Left ventricle myocardium superior (tissue), 1 donor: ENCODE measurements at places on chromosomes 11 and 22. TPM values are rescaled to one million over a fixed set of nuclear protein-coding genes. Genes with fewer than 3 reads are reported as not detected.
A peak's percentile ranks its signal among the peaks of the same experiment; 100 is the strongest.

LRP4 gene
- total RNA-seq: 21.9 TPM

DNA sequence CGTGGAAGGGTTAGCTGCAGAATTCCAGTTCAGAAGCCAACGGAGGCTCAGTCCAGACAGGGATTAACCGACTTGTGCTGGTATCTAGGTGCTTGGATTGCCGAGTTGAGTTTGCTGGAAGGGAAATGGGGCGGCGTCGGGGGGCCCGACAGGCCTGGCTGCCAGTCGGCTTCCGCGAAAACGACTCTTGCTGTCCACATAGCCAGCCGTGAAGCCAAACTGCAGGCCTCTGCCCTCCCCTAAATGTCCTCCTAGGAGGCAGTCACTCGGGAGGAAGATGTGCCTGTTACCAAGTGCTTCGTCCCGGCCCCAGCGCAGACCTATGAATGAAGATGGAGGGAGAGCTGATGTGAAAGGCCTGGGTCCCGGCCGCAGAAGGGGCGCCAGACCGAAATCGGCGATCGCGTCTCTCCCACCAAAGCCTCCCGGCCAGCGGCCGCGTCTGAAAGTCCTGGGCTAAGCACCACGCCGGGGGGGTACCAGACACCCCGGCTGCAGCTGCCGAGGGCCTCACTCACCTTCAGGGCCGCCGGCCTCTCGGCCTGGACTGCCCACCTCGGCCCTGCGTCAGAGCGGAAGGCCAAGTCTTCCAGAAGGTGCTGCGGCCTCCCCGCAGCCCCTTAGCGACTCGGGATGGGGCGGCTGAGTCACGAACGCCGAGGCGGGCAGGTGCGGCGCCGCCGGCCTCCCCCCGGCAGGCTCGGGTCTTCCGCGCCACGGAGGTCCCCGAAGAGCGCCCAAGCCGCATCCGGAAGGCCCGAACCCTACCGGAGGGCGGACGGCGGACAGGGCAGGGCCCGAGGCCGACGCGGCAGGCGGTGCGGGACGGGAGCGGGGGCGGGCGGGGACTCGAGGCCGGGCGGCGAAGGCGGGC is 7.5 kb downstream of the DPAGT1 start:
- DNase-seq: peak; percentile 58

SEPTIN5 gene
- total RNA-seq: 152 TPM

DNA sequence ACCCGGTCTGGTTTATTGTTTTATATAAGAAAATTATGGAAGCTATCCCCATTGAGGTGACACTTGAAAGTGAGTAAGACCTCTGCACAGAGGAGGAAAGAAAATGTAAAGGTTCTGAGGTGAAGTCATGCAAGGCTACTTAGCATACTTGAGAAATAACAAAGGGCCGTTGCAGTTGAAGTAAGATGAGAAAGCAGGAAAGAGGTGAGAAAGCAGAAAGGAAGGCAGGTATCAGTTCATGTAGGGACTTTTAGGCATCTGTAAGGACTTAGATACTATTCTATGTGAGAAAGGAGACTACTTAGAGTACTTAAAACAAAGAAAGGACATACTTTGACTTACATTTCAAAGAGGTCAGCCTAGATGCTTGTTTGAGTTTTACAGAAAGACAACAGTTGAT is 84.7 kb downstream of the CASP12 start:
- DNase-seq: no peak

FAM227A gene
- 0.20 TPM for total RNA-seq

DNA sequence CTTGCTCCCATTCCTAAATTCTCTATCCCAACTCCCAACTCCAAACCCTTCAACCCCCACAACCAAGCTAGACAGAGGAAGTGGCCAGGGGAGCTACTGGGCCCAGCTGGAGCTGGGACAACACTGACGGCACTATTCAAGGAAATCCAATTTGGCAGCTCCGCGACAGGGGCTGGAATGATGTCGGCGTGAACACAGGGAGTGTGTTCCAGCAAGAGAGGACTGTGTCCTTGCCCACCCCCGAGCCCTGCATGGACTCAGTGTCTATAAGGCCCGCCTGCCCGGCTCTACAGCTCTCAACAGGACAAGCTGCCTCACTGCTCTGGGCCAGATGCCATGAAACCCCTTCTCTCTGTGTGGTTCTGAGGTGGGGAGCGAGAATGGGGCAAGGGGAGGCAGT is 11.3 kb downstream of the PCSK7 start:
- DNase-seq: peak; percentile 89

DNA sequence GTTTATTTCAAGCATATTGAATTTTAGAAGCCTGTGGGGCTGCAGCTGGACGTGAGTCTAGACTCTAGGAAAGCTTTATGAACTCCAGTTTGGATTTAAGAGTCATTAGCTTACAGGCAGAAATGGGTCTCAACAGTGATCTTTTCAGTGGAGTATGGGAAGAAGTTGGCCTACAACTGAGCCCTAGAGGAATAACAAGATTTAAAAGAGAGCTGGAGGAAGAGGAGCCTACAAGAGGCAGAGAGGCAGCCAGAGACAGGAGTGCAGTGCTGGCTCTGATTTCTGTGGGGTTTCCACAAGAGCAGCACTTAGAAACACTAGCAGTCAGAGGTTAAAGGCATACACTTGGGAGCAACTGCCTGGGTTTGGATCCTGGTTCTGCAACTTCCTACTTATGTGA is 17.9 kb downstream of the APOL5 start:
- DNase-seq: no peak

DNA sequence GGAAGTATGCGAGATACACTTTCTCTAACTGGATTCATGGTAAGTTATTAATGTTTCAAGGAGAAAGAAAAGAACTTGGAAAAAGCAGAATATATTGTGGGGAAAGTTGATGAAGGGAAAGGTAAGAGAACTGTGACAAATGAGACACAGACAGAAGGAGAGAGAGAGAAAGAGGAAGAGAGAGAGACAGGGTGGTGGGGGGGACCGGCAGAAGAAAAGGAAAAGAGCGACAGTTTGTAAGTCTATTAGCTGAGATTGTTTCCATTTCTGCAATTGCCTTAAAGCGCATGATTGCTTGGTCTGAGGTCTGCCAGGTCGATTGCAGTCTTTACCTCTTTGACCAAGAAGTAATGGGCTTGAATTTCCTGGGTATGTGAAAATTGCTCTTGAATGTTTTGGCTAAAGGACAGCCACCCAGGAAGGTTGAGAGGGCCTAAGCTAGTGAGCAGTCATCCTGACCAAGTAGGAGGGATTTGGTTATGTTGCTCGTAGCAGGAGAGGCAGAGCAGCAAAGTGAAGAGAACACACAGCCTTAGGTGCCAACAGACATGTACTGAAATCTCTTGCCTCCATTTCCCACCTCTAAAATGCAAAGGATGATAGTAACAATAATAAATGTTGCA is 23.6 kb upstream of the TMA7B start:
- DNase-seq: no peak

OVCH2 gene
- not detected for total RNA-seq

DNA sequence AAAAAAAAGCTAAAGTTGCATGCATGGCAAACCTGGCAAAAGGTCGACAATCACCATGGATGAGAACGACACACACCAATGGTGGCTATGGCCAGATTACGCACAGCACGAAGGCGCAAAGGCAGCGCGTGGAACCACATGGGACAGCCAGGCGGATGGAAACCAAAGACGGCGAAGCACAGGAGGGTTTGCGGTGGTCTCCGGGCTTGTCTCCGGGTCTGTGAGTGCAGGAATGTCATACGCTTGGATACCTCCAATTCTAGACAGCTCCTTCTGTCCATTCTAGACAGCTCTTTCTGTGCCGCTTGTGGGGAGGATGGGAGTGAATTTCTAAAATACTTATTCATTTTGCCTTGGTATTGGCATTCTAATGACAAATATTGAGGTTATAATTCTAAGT is 685.4 kb downstream of the BRD1 start:
- no peak for DNase-seq

DNA sequence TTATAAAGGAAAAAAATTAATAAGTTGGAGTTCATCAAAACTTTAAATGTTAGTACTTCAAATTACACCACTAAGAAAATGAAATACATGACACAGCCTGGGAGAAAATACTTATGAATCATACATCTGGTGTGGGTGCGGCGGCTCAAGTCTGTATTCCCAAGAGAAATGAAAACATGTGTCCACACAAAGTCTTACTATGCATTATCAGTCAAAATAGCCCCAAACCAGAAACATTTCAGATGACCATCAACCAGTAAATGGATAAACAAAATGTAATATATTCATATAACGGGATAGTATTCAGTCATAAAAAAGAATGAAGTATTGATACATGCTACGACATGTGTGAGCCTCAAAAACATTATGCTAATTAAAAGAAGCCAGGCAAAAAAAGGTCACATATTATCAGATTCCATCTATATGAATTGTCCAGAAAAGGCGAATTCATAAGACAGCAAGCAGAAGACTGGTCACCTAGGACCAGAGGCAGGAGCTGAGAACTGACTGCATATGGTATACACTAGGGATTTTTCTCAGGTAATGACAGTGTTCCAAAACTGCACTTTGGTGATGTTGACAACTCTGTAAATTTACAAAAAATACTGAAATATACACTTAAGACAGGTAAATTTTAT is 5.3 kb upstream of the AKIP1 start:
- DNase-seq: no peak

FXYD6 gene
- total RNA-seq: 35.4 TPM

LRRC56 gene
- total RNA-seq: 0.22 TPM

GRCh38 chr11:33177676-33178336 is 16.5 kb upstream of the CSTF3 start:
- no peak for DNase-seq

DNA sequence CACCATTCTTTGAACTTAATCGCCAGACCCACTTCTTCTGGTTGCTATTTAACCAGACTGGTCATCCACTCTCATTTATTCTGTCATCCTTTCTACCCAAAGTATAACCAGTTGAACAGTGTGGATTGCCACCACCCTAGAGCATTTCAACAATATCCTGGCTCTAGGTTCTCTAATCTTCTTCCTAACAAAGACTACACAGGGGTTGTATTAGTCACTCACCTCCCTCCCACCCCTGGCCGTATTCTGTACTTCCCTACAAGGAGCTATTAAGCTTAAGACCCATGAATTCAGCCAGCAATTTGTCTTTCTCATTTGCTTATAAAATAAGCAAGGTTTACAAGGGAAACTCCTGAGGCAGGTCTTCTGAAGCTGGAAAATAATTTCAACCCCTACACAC is 46.9 kb upstream of the CEP126 start:
- DNase-seq: no peak

ADAMTS15 gene
- 34.4 TPM for total RNA-seq

DNA sequence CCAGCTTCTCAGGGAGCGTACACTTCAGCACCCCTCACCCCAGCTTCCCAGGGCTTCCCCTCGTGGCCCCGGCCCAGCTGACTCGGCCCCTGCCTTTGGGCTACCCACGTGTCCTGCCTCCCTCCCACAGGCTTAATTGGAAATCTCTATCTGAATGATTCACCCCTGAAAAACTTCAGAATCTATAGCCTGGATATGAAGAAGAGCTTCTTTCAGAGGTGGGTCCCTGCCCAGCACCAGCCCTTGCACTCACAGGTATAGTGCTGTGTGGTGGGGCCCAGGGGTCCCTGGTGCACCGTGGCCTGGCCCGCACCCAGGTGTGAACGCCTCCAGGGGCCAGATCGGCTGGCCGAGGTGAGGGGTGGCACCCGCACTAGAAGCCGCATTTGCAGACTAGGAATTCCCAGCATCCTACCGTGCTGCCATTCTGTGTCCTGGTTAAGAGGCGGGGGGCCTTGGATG is 38.4 kb downstream of the B3GAT1 start:
- no peak for DNase-seq

DNA sequence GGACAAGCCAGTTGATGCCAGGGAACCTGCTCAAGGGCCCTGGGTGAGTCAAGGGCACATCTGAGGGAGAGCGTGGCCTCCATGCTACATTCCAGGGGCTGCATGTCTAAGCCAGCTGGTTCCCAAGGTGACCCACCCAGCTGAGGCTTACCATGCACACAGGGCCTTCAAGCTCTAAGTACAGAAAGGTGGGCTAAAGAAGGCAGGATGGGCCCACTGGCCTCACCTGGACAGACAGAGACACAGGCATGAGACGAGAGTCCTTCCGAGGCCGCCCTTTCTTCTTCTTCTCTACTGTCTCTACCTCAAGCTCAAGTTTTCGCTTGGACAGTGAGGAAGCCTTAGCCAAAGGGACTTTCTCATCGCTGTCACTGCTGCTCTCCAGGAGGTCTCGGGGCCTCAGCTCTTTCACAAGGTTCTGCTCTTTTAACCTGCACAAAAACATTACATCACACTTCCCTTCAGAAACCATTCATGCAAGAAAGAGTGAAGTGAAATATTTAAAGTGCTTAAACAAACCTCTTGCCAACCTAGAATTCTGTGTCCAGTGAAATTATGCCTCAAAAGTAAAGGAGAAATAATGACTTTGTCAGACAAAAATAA is 69.9 kb downstream of the HIRA start:
- DNase-seq: no peak

DNA sequence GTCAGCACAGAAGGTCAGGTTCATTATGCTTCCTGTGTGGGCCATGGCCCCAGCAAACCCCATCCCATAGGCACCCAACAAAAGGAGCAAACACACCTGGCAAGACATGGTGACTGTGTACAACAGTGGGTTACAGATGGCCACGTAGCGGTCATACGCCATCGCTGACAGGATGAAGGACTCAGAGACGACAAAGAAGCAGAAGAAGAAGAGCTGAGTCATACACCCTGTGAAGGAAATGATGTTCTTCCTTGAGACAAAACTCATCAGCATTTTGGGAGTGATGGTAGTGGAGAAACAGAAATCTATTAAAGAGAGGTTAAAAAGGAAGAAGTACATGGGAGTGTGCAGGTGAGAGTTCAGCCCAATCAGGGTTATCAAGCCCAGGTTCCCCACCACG is 309 bp downstream of the OR8B12 start:
- DNase-seq: no peak

DNA sequence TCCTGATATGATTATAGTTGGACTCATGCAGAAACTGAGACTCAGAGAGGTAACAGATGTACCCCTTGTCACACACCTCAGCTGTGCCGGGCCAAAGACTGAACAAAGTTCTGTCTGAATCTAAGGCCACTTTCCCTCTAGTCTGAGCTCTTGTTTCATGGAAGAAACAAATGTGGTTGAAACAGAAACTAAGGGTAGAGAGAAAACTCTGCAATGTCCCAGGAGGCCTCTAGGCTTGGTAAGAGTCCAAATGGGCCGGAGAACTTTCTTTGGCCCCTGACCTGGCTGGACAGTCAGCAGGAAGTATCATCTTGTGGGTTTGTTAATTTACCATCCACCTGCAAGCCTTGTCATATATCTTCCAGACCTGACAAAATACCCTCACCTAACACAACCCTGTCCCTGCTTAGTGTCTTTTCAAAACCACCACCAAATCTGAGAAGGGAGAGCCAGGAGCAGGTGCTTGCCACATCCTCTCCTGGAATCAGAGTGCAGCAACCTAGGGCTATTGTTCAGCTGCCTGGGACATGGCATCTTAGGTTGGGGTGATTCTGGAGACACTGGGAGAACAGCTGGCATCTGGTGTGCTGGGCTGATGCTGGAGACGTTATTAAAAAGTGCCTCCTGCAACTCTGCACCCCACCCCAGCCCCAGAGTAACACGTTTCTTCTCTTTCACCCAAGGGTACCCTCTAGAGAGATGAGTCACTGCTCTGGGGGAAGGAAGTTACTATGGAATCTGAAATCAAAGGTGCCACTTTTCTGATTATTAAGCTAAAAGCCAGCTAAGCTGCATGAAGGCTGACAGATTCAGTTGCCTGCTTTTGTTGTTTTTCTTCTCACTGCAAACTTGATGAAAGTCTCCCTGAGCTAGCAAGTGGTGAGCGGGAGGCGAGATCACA is 126.3 kb upstream of the TIMP3 start:
- no peak for DNase-seq

GRCh38 chr22:25054943-25055511 is 102.5 kb downstream of the KIAA1671 start:
- DNase-seq: no peak
